ENCODE measurements at places on chromosomes 1 and 21.

DNA sequence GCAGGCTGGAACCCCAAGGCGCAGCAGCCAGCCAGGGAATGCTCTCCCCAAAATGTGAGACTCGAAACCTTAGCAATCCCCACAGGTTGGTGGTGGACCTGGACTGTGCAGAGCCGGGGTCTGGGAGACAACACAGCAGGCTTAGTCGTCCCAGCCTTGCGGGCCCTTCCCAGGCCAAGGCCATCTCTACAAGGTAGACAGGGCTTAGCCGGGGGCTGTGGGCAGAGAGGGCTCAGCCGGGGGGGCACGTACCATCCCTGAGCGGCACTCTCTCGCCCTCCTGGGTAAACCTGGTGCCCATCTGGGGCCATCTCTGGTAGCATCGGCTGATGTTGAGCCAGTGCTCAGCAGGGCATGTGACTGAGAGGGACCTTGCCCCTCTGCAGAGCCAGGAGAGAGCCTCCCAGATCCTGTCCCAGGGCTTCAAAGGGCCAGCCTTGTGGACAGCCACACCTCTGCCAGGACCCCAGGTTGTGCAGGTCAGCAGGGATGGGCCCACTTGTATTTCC, 2.2 kb upstream of the ACTRT2 start:
- DNase-seq = no peak

DNA sequence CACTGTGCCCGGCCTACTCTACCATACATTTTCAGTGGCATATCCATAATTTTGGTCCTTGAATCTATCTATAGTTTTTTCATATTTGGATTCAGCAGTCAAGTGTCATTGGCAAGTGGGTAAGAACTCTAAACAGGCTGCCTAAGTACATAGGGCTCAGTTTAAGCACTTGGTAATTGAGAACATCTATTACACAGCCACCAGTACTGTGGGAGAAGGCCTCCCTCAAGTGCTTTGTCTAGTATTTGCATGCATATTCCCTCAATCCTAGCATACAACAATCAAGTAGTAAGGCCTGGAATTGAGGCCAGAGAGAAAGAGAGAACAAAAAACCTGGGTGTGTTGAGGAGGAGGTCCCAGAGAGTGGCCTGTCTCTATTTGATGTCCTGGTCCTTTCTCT, 325.2 kb downstream of the USP25 start:
- no peak for DNase-seq

- DNase-seq = no peak
These were observed 9.4 kb downstream of the IL23R start for GRCh38 chr1:67175530-67176087.

- no peak for DNase-seq
These were observed 90.5 kb downstream of the NMNAT2 start for GRCh38 chr1:183327434-183328290.

DNA sequence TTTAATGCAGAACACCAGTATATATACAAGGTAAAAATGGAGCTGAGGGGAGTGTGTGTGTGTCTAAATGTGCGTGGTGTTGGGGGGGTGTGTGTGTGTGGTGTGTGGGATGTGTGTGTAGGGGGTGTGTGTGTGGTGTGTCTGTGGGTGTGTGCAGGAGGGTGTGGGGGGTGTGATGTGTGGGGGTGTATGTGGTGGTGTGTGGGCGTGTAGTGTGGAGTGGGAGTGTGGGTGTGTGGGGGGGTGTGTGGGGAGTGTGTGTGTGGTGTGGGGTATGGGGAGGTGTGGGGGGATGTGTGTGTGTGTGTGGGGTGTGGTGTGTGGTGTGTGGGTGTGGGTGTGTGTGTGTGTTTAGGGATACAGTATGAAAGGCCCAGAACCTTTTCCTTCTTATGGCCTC, 202.3 kb upstream of the CACYBP start:
- no peak for DNase-seq

GRCh38 chr1:212556822-212557549, 51.6 kb upstream of the ATF3 start:
- no peak for DNase-seq

DNA sequence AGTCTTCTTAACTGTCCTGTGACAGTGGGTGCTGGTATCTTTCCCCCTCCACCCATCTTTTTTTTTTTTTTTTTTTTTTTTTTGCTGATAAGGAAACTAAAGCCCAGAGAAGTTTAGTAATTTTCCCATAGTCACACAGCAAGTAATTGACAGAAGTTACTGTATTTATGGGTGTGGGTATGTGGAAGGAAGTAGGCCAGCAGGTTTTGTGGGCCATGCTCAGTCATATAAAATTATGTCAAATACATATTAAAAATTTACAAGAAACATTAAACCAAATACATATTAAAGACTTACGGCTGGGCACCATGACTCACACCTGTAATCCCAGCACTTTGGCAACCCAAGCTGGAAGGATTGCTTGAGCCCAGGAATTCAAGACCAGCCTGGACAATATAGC, 51.5 kb downstream of the KAZN start:
- DNase-seq = no peak

DNA sequence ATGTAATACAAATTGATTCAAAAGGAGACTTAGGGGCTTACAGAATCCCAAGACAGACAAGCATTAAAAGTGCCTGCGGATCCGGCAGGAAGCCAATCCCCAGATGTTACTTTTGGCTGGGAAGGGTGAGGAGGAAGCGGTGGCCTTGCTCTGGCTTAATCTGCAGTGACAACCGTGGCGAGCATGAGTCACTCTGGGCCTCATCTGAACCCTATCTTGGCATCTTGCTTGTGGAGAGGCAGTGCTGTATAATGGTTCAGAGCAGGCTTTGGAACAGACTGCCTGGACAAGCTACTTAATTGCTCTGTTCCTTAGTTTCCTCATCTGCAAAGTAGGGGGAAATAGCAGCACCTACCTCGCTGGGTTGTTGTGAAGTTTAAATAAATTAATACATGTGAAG, 74.1 kb downstream of the XCL2 start:
- no peak for DNase-seq

DNA sequence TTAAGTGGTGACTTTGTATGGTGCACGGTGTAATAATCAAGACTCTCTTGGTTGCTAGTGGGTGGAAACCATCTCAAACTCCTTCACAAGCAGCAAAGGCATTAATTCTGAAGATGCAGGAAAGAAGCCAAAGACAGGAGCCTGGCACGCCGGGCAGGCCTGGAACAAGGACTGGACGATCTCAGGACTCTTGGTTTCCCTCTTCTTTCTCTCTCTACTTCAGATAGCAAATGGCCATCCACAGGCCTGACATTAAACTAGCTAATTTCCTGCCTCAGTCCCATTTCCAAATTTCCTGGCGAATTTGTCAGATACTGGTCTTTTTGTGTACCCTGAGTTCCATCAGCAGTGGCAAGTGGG, 28.2 kb downstream of the STYXL2 start:
- DNase-seq = no peak

DNA sequence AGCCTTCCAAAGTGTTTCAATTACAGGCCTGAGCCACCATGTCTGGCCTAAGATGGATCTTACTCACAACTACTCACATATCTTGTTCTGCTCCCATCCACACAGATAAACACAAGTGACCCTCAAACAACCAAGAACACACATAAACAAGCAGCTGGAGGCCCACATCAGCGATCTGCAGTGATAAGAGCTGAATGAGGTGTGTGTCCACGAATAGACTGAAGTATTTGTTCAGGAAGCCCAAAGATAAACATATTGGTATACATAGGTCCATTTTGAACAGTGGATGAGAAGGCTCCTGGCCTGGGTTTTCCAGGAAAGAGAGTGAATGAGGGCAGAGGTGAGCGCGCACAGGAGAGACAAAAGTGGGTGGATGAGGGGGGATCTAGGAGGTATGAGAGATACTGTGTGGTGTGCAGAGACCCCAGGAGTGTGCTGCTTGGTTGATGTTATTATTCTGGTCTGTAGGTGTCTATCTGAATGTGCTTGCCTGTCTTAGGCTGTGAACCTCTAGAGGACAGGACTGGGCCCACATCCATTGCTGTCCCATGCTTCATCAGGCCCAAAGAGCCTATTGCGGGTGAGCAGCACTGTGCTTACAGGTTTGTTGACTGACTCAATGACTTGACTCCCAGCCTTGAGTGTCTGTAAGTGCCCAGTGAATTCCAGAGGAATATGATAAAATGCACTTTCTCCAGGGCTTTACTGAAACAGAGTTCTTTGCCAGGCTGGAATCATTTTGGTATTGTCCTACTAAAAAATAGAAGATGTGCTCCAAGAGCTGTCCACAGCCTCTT, 79.9 kb upstream of the ATP1A1 start:
- DNase-seq = no peak

DNA sequence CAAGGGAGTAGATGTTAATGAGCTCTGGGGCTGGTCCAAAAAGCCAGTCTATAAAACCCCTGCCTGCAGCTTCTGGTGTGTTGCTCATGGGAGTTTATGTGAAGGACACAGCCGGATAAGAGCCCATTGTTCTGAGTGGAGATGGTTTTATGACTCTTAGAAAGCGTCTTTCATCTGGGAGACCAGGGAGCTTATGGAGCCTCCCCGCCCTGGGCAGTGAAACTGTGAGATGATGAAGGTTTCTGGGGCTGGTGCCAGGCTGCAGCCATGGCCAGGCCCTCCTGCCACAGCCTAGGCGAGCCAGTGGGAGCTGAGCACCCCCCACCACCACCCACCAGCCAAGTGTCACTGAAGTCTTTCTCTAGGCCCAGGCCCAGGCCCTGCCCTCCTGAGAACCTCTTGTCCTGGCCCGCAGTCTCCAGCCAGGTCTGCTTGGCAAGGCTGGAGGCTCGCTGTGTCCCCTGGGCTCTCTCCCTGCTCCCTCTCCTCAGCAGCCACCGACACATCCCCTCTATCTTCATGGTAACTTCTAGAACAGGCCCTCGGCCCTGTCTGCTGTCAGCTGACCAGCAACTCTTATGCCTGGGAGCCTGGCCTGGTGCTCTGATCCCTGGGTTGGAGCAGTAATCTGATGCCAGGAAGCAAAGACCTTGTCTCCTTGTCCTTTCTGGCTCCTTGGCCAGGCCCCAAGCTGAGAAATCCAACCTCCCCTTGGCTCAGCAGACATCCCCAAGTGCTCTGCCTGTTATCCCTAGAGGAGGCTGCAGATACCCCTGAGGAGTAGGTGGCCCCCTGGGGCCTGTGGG, 7.6 kb upstream of the ARHGEF10L start:
- DNase-seq = no peak

- DNase-seq = no peak
These were observed 18.4 kb downstream of the RIT1 start for GRCh38 chr1:155892796-155893195.

GRCh38 chr21:45105906-45106485, 31.6 kb downstream of the ADARB1 start:
- DNase-seq = no peak

- no peak for DNase-seq
These were observed 40.1 kb upstream of the PTGFRN start for GRCh38 chr1:116869611-116870010.

- no peak for DNase-seq
These were observed 6.3 kb upstream of the LAD1 start for GRCh38 chr1:201405484-201405831.

DNA sequence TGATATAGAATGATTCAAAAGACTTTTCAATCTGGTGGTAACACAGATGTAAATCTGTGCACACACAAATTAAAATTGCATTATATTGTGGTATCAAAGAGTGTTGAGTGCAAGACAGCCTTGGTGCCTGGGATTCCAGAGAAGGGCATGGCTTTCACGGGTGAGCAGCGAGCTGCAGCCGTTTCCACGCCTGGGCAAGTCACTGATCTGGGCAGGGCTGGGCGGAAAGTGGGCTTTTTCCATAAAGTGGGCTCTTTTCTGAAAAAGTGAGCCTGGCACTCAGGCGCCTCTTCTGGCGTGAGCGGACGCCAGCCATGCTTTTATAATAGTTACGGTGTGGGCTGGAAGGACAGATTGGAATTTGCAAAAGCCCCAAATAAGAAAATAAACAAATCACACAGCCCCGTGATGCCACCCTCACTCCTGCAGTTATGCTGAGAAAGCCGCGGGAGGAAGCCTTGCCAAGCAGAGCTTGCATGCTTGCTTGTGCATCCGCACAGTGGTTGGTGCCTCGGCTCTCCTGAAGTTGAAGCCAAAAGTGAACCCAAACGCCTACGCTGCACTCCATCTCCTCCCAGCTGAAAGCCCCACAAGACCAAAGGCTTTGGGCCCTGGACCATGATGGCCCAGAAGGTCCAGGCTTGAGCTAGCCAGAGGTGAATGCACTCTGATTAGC, 7.1 kb upstream of the C1orf115 start:
- DNase-seq = no peak

GRCh38 chr1:237740846-237741245, 149.9 kb downstream of the ZP4 start:
- no peak for DNase-seq

DNA sequence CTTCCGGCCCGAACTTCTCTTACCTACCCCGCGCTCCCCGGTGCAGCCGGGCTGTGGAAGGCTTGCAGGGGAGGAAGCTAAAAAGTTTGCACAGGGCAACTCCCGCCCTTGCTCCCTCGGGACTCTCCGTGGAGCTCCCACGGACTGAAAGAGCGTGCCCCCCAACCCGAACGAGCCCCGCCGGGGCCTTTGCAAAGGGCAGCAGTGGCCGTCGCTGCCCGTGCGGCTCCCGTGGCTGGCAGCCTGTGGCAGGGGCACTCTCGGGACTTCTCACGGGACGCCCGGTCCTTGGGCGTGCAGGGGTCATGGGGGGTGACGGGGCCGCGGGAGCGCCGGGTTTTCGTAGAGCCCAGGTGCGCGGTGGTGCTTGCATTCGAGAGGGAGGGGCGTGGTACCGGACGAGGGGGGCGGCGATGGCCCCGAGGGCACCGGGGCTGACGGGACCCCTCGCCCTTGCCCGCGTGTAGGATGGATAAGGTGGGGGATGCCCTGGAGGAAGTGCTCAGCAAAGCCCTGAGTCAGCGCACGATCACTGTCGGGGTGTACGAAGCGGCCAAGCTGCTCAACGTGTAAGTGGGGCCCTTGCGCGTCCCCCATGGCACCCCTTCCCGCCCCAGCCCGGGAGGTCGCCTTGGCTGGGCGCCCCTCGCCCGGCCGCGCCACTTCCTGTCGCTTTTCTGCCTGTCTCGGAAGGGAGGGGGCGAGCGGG, 711 bp downstream of the GADD45A start:
- no peak for DNase-seq

DNA sequence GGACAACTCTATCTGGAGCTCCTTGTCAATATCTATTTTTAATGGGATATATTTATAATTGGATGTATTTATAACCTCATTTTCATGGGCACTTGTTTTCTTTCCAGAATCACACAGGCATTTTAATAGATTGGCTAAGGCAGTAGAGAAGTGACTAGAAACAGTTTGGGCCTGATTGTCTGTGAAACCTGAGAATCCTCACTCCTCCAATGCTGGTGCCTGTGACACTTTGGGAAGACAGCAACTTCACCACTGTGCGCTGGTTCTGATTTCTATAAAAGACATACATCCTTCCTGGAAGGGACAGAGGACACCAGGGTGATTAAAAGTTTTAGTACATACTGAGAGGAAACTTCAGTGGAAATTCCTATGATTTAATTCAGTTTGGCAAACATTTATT, 39.6 kb upstream of the RXRG start:
- no peak for DNase-seq

GRCh38 chr1:1806890-1807289, 28.6 kb upstream of the NADK start:
- no peak for DNase-seq

DNA sequence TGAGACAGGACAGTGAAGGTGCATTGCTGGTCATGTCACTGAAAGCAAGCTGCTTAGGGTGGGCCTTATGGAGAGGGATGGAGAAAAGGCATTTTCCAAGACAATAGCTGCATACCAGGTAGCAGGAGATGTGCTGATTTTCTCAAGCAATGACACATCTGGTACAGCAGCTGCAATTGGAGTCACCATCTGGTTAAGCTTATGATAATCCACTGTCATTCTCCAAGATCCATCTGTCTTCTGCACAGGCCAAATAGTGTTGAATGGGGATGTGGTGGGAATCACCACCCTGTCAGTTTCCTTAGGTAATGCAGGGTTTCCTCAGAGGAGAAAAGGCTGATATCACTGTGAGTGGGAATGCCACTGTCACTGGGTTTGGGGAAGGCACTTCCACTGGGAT, 54.6 kb downstream of the ADSS2 start:
- DNase-seq = no peak

Data from neuronal stem cell (in vitro differentiated cells).